Left colon (tissue), 2 donors: ENCODE measurements at places on chromosomes 4 and X. TPM values are rescaled to one million over a fixed set of nuclear protein-coding genes. Genes with fewer than 3 reads are reported as not detected.

- DNase-seq, result peak; percentile 51
These were observed 45.8 kb upstream of the ARSJ start for GRCh38 chr4:114025176-114025777.

DNA sequence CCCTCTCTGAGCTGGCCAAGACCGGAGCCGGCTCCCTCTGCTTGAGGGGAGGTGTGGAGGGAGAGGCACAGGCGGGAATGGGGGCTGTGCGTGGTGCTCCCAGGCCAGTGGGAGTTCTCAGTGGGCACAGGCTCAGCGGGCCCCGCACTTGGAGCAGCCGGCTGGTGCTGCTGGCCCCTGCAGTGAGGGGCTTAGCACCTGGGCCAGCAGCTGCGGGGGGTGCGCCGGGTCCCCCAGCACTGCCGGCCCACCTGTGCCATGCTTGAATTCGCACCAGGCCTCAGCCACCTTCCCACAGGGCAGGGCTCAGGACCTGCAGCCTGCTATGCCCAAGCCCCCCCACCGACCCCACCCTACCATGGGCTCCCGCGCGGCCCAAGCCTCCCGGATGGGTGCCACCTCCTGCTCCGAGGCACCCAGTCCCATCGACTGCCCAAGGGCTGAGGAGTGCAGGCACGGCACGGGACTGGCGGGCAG, 602.5 kb downstream of the KCTD8 start:
- DNase-seq, result no peak

DNA sequence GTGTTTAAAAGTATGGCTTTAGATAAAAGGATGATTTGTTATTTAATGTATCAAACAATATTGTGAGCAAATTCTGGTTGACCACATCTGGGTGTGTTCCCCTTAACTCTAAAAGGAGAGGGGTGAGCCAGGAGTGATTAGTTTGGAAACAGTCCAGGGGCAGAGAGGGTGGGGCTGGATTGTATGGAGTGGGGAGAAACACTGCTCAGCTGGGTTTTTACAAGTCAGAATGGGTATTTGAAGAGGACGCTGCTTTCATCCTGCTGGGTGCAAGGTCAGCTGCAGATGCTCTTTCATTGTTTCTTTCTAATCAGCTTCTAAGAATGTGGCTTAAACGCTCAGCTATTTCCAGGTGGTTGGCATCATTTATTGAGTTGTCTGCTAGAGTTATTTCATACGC, 82.8 kb upstream of the LIMCH1 start:
- no peak for DNase-seq

- DNase-seq, result no peak
These were observed 315.2 kb downstream of the GRID2 start for GRCh38 chr4:92618968-92619367.

DNA sequence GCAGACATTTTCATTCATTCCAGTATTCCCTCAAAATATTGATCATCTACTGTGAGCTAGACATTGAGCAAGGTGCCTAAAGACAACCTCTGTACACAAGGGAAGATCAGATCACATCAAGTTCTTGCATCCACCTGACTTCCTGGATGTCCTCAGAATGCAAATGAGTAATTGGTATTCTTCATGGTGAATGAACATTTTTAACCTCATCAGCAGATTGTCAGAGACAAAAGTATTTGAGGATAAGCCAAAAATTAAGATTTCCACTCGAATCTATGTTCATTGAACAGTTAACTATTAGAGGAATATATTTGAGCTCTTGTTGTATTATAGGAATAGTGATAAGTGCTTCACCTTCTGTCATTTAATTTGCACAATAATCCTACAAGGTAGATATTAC, 1.3 kb downstream of the SMARCAD1 start:
- no peak for DNase-seq

Gene NXF2B
- not detected for total RNA-seq

Gene GPR50
- not detected for total RNA-seq

Gene ARR3
- 0.64 TPM for total RNA-seq

Gene ZNF141
- total RNA-seq, result 19.5 TPM

Gene PNMA5
- not detected for total RNA-seq

Gene RGN
- 0.59 TPM for total RNA-seq
